ENCODE measurements at places on chromosomes 11 and 22.

GRCh38 chr22:17569971-17570511 lies 6.7 kb downstream of the SLC25A18 start:
- no peak for DNase-seq

- no peak for DNase-seq
Observed at GRCh38 chr11:106785913-106786650, 232.2 kb downstream of the GUCY1A2 start.

DNA sequence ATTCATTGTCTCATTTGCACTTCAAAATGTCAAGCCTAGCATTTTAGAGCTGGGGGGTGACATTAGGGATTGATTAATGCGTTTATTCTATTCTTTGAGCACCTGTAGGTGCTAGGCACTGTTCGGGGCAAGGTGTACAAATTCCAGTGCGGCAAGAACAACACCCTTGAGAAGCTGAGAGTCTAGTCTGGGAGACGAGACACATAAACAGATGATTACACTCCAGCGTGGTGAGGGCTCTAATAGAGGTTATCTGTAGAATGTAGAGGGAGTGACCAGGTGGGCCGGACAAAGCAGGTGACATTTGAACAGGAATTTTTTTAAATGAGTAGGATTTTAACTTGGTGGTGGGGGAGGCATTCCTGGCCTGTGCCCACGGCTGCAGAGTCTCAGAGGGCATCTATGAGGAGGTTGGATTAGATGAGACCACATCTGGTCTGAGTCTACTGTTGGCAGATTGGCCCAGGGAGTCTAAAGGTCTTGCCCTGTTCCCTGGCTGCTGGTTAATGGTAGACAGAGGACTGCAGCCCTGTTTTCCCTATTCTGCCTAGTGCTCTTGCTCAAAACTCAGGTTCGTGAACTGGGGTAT lies 970 bp downstream of the CAT start:
- no peak for DNase-seq

DNA sequence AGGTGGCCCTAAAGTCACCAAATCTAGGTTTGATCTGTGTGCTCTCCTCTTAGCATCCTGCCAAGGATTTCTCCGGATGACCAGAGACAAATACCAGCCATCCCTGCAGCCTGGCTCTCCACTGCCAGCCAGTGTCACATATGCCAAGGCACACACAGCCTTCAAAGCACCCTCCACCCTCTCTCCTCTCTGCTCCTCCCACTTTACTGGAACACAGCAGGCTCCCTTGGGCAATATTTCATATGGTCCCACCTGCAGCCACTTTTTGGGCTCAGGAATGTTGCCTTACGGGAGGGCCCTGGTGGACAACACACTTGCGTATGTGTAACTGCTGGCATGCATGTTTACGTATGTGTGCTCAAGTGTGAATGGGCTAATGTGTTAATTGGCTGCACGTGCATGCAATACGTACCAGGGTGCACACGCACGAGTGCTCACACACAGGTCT lies 183.9 kb downstream of the CEP164 start:
- DNase-seq = no peak

DNA sequence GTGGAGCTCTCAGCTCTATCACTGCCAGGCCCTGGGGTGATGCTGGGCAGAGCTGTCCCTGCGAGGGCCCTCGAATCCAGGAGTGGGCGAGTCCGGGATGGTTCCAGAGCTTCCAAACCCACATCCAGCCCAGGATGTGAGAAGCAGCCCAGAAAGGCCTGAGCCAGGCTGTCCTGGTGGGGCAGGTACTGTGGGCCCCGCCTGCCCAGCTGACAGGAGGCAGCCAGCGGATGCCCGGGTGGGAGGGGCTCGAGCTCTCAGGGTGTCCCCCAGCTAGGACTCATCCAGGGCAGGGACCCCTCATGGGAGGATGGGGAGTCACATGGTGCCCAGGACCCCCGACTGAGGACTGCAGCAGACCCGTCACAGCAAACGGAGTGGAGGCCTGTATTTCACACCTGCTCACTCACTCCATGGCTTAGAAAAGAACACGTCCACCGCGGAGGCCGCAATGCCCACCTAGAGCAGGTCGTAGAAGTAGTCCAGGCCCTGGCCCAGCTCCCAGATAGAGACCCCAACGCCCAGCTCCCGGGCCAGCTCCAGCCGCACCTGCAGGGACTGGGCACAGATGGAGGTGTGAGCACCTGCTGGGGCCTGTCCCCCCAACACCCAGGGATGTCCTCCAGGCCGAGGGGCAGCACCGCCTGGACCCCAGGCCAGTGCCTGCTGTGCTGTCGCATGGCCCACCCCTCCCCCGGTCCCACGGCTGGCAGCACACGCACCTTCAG lies 26.9 kb downstream of the TSPAN4 start:
- no peak for DNase-seq

DNA sequence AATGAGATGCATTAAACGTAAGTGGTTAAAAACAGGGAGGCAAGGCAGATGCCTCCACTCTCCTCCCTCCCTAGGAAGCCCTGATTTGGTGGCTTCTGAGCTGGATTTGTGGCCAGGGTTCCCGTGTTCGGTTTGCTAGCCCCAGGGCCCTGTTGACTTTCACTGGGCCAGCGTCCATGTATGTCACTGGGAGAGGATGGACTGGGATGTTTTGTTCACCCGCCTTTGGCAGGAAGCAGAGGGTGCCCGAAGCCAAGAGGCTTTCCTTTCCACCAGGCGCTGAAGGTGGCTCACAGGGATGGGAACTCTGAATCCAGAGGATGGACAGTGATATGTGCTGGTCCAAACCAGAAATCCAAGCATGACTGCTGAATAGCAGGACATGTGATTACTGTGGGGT lies 146.6 kb downstream of the CSNK2A3 start:
- no peak for DNase-seq

- peak; percentile 82 for DNase-seq
Observed at GRCh38 chr11:120208777-120209176, 2.1 kb upstream of the OAF start.

GRCh38 chr11:20634044-20634443 lies 34.6 kb downstream of the SLC6A5 start:
- no peak for DNase-seq

DNA sequence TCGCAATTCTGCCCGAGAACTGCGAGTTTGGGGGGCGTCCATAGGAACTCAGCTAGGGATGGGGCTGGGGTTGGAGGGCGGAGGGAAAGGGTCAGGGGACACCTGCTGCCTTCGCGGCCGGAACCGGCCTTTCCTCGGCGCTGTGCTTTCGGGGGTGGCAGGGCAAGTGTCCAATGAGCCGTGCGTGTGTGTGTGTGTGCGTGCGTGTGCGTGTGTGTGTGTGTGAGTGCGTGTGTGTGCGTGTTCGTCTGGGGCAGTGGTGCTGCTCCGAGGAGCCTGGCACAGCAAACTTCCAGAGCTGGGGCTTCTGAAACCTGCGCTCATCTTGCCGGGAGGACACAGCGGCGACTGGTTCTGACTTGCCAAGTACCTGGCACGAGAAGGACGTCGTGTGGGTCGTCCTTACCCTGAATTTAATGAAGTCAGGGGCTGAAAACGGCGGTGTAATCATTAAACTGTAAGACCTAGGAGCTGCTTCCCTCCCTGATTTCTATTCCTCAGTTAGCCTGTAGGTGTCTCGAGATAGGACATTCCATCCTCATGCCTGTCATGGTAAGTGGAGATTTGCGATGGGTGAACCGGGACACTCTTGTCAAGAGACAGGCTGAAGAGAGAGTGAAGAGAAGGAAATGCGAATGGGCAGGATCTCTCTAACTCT lies 27.0 kb upstream of the AMOTL1 start:
- peak; percentile 18 for DNase-seq

DNA sequence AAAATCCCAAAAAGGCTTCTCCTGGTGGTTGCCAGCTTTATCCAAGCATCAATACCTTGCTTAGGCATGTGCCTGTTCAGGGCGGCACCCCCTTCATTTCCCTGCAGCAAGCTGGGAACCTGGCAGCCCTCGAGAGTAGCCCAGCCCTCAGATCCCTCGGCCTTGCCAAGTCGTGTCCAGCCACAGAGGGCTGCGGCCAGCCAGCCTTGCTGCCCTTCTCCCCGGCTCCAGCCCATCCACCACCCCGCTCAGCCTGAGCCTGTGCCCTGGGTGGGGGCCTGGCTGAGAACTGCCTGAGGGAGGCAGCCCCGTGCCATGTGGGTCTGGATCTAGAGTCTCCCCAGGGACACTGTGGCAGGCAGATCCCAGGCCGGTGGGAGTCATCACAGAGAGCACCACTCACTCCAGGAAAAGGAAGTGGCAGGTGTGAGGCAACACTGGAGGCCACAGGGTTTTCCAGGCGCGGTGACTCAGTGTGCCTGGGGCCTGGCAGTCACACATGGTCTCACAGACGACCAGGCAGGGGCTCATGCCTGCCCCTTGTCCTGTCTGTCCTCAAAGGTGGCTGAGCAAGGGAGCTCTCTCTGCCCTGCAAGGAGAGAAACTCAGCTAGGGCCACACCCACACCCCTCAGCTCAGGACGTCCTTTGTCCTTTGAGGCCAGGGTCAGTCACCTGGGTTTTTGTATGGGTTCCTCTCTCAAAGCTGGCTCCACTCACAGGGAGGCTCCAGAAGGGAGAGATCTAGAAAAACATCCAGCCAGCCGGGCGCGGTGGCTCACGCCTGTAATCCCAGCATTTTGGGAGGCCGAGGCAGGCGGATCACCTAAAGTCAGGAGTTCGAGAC lies 12.2 kb upstream of the CDC42BPG start:
- DNase-seq = peak; percentile 98

Data from inflammatory macrophage treated with lipopolysaccharide for 1 hour (primary cell).